ENCODE measurements at places on chromosomes 3 and 15.

GRCh38 chr15:90953947-90954711, 555 bp upstream of the RCCD1 start:
- no peak for DNase-seq

GRCh38 chr3:14344351-14344750, 58.1 kb upstream of the SLC6A6 start:
- no peak for DNase-seq

- DNase-seq = no peak
Observed at GRCh38 chr15:89647191-89647851, 7.9 kb downstream of the KIF7 start.

DNA sequence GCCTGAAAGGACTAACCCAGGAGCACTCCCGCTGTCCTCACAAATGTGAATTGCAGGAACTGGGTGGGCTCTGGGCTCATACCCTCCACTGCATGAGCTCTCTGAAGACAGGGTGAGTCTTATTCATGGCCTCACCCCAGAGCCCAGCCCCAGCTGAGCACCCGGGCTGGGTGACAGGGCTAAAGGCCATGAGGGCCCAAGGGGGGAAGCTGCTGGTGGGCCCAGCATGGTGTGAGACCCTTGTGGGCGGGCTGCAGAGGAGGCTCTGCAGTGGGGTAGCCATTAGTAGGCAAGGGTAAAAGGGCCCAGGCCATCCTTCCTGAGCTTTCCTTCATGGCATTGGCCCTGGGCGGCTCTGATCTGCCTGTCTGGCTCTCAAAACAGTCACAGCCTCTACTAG, 30.3 kb downstream of the SRPRB start:
- DNase-seq = no peak

DNA sequence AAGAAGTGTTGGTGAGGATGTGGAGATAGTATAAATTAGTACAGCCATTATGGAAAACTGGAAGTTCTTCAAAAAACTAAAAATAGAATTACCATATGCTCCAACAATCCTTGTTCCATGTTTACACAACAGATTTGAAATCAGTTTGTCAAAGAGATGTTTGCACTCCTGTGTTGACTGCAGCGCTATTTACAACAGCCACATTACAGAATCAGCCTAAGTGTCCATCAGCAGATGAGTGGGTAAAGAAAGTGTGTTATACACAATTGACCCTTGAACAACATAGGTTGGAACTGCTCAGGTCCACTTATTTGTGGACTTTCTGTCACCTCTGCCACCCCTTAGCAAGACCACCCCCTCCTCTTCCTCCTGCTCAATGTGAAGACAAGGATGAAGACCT, 34.7 kb downstream of the LMLN start:
- no peak for DNase-seq

All from gastrocnemius medialis (tissue), 4 donors.